ENCODE measurements at places on chromosomes 6 and 20.
A peak's percentile ranks its signal among the peaks of the same experiment; 100 is the strongest.

DNA sequence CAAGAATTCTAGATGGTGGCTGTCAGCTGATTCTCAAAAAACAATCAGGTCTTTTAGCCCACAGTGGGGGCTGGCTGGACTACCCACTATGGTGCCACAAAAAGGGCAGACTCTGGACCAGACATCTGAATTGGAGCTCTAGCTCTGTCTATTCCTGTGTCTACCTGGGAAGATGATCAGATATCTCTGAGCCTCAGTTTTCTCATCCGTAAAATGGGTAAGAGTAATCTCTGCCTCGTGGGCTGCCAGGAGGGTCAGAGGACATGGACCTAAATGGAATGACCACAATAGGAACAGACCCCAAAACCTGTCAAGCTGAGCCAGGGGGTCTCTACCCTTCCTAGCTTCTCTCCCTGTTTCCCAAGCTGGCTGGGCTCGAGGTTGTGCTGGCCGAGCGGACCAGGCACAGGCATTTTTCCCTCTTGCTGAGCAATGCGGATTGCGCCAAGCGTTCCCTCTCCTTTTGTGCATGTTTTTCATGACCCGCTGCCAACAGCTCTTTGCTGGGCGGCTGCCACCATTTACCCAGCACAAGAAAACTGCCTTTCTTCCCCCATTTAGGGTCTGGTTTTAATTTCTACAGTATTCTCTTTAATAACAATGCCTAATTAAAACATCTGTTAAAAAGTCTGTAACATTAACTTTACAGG lies 74.7 kb upstream of the MAFB start:
- no peak for DNase-seq

- DNase-seq = no peak
Measured at GRCh38 chr20:2709205-2709981, 16.8 kb downstream of the EBF4 start.

DNA sequence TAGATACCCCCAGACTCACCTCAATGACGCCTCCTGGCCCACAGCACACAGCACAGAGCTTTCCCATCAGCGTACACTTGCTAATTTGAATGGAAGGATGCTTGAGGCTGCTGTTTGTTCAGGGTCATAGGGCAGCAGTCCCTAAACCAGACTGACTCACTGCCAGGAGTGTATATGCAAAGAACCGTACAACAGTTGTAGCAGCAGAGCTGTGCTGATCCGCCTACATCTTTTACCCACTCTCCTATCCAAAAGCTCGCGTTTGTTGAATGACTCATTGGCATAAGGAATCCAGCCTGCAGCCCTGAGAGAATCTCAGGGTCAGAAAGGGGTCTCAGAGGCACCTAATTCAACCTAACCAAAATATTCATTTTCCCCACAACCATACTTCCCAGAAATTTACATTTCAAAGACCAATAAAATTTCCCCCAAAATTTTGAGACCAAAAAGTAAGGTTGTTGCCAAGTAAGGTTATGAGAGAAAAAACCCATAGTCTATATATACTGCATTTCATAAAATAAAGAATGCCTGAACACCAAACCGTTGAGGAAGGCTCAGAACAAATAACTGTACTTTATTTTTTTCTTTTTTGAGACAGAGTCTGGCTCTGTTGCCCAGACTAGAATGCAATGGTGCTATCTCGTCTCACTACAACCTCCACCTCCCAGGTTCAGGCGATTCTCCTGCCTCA lies 35.3 kb upstream of the CCND3 start:
- DNase-seq = peak; percentile 55

GRCh38 chr20:59158673-59159072 lies 4.9 kb upstream of the ZNF831 start:
- no peak for DNase-seq

DNA sequence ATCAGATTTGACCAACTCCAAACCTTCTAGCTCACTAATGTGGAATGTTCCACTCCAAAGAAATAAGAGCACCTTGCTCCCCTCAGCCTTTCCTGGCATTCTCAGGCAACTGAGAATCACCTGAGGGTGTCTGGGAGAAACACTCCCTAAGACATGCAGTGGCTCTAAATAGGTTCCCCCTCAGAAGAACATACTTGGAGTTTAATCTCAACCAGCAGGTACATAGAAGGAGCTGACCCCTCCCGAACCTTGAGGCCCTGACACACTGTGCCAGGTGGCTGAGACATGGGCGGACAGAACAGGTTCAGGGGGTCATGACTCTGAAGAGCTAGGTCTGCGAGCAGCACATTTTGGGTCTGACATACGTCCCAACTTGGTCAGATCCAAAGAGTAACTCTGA lies 107.6 kb upstream of the MAP3K4 start:
- DNase-seq = no peak

GRCh38 chr20:41903586-41903985 lies 285.4 kb upstream of the CHD6 start:
- DNase-seq = no peak

DNA sequence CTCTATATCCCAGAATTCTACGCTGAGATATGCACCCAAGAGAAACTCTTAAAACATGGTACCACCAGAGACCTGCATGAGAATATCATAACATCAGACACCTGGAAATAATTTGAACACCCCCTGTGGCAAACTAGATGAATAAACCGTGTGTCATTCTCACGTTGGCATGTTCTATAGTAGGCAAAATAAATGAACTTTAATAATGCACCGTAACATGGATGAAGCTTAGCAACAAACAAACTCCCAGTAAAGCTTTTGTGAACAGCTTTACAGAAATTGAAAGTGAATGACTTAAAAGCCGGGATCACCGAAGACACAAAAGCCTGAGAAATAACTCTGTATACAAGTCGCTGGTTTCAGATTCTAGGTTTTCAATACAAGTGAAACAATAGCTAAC lies 1166.8 kb upstream of the CITED2 start:
- DNase-seq = no peak

DNA sequence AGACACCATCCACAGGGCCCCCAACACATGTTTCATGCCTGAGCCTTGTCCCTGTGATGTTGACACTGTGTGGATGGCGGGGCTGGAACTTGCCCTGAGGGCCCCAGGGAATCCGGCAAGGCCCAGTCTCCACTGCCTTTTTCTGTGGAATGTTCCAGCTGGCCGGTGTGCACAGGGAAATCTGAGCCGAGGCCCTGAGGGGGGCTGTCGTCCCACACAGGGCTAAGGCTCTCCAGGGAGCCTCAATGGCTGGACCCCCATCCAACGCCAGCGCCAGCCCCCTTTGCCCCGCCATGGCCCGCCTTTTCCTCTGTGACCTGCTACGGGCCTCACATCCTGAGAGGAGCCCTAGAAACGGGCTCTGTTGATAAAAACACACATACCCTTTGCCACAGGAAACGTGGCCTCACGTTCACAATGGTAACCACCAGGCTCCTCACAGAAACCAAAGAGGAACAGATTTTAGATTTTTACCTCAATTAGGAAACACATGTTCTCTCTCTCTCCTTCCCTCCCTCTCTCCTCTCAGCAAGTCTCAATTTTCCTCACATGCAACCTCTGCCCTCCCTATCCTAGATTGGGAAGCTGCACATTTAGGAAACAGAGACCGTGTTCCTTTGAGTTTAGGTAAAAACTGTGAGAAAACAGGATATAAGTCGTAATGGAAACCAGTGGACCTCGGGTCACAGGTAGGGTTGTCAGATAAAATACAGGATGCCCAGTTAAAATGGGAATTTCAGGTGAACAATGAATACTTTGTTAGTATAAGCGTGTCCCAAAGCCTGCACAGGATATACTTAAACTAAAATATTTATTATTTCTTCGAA lies 13.7 kb upstream of the ZNF831 start:
- DNase-seq = peak; percentile 72

DNA sequence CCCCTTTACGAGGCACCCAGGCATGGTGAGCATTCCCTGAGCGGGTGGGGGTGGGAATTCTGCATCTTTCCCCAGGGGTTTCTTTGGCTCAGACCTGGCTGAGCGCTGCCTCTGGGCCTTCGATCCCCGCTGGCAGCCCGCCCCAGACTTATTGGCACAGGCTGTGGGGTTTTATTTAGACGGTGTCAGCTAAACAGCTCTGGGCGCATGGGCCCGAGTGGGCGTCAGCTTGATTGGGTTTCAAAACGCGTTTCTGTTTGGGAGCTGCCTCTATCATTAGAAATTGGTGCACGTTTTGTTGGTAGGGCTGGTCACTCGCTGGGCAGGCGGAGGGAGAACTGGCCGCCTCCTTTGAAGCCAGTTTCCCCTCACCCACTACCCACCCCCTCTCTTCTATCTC lies 21.0 kb downstream of the PMEPA1 start:
- no peak for DNase-seq

- no peak for DNase-seq
Measured at GRCh38 chr6:160218810-160219209, 39.8 kb downstream of the SLC22A2 start.

DNA sequence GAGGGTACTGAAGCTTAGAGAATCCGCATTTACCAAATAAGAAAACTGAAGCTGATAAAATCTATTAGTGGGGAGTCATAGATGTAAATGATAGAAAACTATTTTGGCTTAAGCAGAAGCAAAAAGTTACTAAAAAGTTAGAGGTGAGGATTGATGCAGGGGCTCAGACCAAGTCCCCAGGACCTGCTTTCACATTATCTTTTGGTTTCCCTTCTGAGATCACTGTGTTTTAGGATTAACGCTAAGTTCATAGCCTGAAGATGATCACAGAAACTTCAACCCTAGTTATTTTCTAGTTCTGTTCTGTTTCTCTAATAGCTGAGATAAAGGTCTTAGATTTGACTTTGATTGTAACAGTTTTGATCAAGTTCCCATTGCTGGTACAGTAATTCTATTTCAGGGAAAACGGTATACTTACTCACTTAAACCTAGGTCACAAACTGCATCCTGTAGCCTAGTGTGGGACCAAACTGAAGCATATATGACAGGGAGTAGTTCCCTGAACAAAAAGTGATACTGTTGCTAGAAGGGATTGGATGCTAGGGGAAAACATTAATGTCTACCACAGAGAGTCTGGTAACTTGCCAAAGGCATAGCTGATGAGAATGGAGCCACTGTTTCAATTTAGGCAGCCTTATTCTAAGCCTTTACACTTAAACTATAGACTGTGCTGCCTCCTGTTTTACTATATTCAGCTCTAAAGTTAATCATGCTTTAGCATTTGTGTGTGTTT lies 13.1 kb downstream of the CYB5R4 start:
- DNase-seq = no peak

GRCh38 chr20:9388160-9388812 lies 126.1 kb upstream of the LAMP5 start:
- no peak for DNase-seq

DNA sequence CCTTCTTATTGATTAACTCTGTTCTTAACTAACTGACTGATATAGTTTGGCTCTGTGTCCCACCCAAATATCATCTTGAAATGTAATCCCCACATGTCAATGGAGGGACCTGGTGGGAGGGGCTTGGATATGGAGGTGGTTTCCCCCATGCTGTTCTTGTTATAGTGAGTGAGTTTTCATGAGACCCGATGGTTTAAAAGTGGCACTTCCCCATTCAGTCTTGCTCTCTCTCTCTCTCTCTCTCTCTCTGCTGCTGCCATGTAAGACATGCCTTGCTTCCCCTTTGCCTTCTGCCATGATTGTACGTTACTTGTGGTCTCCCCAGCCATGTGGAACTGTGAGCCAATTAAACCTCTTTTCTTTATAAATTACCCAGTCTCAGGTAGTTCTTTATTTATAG lies 81.8 kb upstream of the SPACA1 start:
- DNase-seq = no peak

- DNase-seq = no peak
Measured at GRCh38 chr6:11727998-11728961, 50.3 kb downstream of the ADTRP start.

DNA sequence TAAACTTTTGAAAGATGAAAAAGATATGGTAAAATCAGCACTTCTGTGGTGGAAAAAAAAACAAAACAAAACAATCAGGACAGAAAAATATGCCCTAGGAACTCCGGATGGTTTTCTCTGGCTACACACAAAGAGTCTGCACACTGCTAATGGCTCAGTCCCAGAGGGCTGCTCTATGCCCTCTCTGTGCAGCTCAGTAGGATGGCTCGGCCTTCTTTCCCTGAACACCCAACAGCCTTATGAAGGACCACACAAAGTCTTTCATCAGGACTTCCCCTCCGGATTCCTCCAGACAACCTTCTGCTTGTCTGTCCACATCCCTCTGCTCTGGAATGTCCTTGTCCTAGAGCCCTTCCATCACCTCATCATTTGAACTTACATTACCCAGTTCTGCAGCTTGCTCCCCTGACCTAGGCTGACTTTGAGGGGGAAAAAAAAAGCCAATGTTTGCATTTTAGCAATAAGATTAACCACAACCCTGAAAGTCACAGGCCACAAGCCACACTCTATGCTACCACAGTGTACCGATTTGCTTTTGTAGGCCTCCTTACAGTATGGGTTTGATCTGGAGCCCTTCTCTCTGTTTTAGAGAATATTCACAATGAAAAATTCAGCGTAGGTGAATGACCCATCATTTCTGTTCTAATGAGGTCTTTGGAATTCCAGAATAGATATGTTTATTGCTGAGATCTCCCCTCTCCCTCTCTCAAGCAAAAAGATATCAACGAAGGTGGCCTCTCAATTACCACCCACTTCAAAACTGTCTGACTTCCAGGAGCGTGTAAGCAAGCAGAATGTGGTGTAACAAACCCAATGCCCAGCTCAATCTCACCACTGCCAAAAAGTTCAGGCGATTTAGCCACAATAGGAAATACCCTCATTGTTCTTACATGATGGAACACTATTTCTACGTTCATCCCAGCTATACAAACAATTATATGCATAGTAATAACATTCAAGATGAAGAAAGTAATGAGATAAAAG lies 164.0 kb downstream of the GMDS start:
- peak; percentile 45 for DNase-seq

DNA sequence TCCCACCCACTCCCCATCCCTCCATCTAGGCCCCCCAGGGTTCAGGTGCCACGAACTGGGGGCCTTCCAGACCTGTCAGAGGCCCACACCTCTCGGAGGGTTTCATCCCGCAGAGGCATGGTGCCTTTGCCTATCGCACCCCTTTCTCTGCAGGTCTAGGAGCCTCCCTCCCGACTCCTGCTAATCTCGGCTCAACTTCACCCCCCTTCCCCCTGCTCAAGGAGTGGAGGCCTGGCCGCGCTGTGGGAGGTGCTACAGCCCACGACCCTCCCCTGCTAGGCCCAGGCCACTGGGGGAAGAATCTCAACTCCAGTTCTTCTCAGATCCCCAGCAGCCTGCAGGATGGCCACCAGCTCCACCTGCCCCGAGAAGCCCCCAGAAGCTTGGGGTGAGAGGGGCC lies at the start of gene TULP1:
Gene TULP1 (minus strand): TSS at position 157 of the 400 bp plus-strand sequence. CDS start 38 bp downstream, at position 119.
- DNase-seq = no peak

- DNase-seq = peak; percentile 27
Measured at GRCh38 chr6:16305246-16305725, 66.9 kb downstream of the GMPR start.

DNA sequence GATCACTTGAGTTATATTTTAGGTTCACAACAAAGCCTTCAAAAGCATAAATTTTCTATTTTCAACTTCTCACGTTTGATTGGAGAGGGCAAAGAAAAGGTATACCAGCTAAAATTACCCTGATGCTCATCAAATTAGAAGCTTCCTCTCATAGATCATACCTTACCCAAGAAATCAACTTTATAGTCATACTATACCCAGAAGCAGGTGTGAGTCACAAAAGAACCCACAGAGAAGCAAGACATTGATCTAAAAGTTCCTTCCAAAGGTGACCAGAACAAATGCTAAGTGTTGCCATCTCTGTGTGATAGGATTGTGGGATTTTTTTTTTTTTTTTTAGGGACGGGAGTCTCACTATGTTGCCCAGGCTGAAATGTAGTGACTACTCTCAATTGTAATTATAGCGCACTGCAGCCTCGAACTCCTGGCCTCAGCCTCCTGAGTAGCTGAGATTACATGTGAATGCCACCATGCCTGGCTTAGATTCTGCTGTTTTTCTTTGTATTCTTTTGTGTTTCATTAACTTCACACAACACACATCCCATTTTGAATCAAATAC lies 3.3 kb downstream of the EIF2S2 start:
- DNase-seq = peak; percentile 25
